ENCODE measurements at places on chromosomes 6 and 20. TPM values are rescaled to one million over a fixed set of nuclear protein-coding genes. Genes with fewer than 3 reads are reported as not detected.

- DNase-seq: no peak
Measured at GRCh38 chr20:44461803-44462174, 13.9 kb upstream of the TTPAL start.

- peak; percentile 69 for DNase-seq
Measured at GRCh38 chr6:119129148-119129967, 50.9 kb upstream of the FAM184A start.

DNA sequence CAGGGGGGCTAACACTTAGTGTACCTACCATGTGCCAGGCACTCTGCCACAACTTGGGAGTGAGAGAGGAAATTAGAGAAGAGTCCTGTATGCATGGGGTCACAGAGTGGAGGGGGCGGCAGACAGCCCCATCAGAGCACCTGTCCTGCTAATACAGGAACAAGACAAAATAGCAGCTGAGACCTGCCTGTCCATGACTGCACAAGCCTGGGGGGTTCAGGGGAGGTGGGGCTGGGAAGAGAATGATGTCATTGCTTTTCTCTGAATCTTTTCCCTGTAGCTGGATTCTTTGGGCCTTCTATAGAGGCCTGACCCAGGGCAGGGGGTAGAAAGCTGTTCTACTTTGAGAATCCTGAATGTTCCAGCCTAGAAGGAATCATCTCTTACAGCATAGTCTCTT is 37.4 kb downstream of the FOXP4 start:
- no peak for DNase-seq

GRCh38 chr20:39036851-39037250 is 74.7 kb downstream of the DHX35 start:
- DNase-seq: no peak

The RAET1G gene
- total RNA-seq: 5.2 TPM

GRCh38 chr6:44219815-44220784 is 3.3 kb upstream of the SLC29A1 start:
- no peak for DNase-seq
